ENCODE measurements at places on chromosomes 7 and 10.

GRCh38 chr7:137276189-137276588 is 67.3 kb downstream of the PTN start:
- H3K4me3 ChIP-seq, result no peak overlapping the region
- no peaks in the 10 kb centered on the region for H3K36me3 ChIP-seq
- no peak overlapping the region for H3K27ac ChIP-seq
- DNase-seq, result no peak

- no peaks in the 10 kb centered on the region for H3K36me3 ChIP-seq
- peaks cover 3% of the 10 kb centered on the region for H3K4me1 ChIP-seq
- no peaks in the 10 kb centered on the region for H3K27me3 ChIP-seq
- no peak overlapping the region for H3K27ac ChIP-seq
Observed at GRCh38 chr10:62188021-62188616, 80.5 kb downstream of the RTKN2 start.

GRCh38 chr10:50582046-50582445 is 41.7 kb downstream of the SGMS1 start:
- no peaks in the 10 kb centered on the region for H3K27me3 ChIP-seq
- no peak overlapping the region for H3K4me3 ChIP-seq
- H3K36me3 ChIP-seq, result peaks cover 6% of the 10 kb centered on the region
- no peak overlapping the region for H3K27ac ChIP-seq

GRCh38 chr7:98125759-98126158 is 19.1 kb downstream of the LMTK2 start:
- peaks cover 5% of the 10 kb centered on the region for H3K4me1 ChIP-seq
- no peaks in the 10 kb centered on the region for H3K36me3 ChIP-seq

DNA sequence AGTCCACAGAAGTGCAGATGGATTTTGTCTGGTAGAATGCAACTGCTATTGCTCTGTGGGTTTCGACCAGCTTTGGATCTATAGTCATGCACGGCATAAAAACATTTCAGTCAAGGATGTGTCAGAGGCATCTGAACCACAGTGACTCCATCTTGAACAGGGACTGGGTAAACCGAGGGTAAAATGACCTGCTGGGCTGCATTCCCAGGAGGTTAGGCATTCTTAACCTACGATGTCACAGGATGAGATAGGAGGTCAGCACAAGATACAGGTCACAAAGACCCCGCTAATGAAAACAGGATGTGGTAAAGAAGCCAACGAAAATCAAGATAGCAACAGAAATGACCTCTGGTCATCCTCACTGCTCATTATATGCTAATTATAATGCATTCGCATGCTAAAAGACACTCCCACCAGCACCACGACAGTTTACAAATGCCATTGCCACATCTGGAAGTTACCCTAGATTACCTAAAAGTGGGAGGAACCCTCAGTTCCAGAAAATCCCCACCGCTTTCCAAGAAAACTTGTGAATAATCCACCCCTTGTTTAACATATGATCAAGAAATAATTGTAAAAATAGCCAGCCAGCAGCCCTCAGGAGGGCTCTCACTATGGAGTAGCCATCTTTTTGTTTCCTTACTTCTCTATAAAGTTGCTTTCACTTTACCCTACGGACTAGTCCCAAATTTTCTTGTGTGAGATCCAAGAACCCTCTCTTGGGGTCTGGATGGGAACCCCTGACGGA is 50.7 kb upstream of the CPXM2 start:
- H3K4me1 ChIP-seq, result no peaks in the 10 kb centered on the region
- no peak for DNase-seq
- H3K4me3 ChIP-seq, result no peak overlapping the region
- no peak overlapping the region for H3K27ac ChIP-seq
- peaks cover 5% of the 10 kb centered on the region for H3K27me3 ChIP-seq

GRCh38 chr7:155181768-155182167 is 111.6 kb downstream of the HTR5A start:
- H3K27ac ChIP-seq, result no peak overlapping the region
- H3K4me1 ChIP-seq, result no peaks in the 10 kb centered on the region
- peaks cover 2% of the 10 kb centered on the region for H3K27me3 ChIP-seq
- no peak overlapping the region for H3K4me3 ChIP-seq

DNA sequence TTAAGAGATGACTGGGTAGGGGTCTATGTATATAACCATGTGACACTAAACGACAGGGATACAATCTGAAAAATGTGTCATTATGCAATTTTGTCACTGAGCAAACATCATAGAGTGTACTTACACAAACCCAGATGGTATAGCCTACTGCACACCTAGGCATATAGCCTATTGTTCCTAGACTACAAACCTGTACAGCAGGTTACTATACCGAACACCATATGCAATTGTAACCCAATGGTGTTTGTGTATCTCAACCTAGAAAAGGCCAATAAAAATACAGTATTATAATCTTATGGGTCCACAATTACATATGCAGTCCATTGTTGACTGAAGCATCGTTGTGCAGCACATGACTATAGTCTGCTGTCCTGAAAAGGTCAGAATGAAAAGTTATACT is 22.9 kb downstream of the STRIP2 start:
- no peaks in the 10 kb centered on the region for H3K27me3 ChIP-seq
- H3K36me3 ChIP-seq, result no peaks in the 10 kb centered on the region
- H3K4me1 ChIP-seq, result no peaks in the 10 kb centered on the region
- no peak for DNase-seq
- H3K27ac ChIP-seq, result no peak overlapping the region

Measured in common myeloid progenitor, CD34-positive (primary cell).